ENCODE measurements at places on chromosomes 12 and 14.

GRCh38 chr14:52222901-52223300, 44.6 kb upstream of the PTGDR start:
- DNase-seq, result no peak

DNA sequence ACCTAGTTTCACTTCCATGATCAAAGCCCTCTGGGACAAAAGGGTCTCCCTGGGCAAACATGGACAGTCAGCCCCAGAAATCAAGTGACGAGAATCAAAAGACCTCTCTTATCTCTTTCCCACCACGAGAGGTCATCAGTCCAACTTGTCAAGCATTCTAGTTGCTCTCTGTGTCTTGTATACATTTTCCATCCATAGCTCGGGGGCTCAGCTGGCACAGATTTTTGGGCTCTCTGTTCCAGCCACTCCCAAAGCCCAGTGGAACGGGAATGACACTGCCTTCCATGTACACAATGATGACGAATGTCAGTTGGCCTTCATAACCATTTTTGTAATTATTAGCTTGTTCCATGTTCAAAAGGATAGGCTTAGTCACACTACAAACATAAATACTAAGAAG, 29.7 kb downstream of the NOS1 start:
- no peak for DNase-seq

DNA sequence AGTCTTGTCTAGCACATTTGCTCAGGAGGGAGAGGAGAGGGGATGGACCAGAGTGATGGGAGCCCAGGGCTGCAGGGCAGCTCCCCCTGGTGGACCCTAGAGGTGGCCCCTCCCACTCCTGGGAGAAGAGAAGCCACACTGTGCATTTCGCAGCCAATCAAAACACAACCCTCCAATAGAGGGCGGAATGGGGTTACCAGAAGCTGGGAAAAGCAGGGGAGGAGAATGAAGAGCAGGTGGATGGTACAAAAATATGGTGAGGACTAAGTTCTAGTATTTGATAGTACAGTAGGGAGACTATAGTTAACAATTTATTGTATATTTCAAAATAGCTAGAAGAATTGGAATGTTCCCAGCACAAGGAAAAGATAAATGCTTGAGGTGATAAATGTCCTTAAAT, 23.6 kb downstream of the VASH1 start:
- no peak for DNase-seq

- DNase-seq, result no peak
Measured at GRCh38 chr12:116150001-116150400, 127.5 kb downstream of the MED13L start.

- DNase-seq, result no peak
Measured at GRCh38 chr14:55180434-55180833, 11.0 kb downstream of the DLGAP5 start.

Data from chondrocyte (in vitro differentiated cells).